ENCODE measurements at places on chromosomes 6 and 20.

DNA sequence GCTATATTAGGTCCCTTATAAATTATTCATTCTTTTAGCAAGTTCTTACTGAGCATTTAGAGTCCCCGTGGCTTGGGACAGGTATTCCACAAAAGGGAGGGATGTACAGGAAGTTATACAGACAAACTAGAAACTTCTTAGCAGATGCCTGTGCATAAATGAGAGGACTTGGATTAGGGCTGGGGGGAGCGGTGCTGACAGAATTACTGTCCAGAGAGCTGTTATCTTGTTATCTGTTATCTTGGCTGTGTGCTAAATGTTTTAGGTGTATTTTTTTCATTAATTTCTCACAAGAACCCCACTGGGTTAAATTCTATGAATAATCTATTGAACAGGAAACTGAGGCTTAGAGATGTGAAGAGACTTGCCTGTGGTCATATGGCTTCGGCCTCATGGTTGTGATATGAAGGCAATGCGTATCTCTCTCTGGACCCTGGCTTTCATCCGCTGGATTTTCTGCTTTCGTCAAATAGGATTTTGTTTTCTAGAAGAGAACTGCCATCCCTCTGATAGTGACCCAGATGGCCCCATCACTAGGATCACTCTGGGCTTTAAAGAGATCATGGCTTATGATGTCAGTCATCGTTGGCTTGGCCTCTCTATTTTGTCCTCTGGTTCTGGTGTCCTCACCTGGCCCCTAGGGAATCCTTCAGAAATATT, 32.3 kb upstream of the RREB1 start:
- peaks cover 63% of the 10 kb centered on the region for H3K27me3 ChIP-seq
- H3K4me1 ChIP-seq: peaks cover 17% of the 10 kb centered on the region
- H3K27ac ChIP-seq: no peak overlapping the region
- no peak overlapping the region for H3K4me3 ChIP-seq

GRCh38 chr20:35539756-35540212, 2.1 kb upstream of the ERGIC3 start:
- peak; percentile 12 for DNase-seq
- peaks cover 12% of the 10 kb centered on the region for H3K4me1 ChIP-seq
- H3K36me3 ChIP-seq: peaks cover 13% of the 10 kb centered on the region
- no peak overlapping the region for H3K4me3 ChIP-seq
- no peak overlapping the region for H3K27ac ChIP-seq
- H3K27me3 ChIP-seq: no peaks in the 10 kb centered on the region

GRCh38 chr6:114310053-114310452, 32.8 kb downstream of the HS3ST5 start:
- no peaks in the 10 kb centered on the region for H3K4me1 ChIP-seq
- H3K27ac ChIP-seq: no peak overlapping the region
- H3K4me3 ChIP-seq: no peak overlapping the region

DNA sequence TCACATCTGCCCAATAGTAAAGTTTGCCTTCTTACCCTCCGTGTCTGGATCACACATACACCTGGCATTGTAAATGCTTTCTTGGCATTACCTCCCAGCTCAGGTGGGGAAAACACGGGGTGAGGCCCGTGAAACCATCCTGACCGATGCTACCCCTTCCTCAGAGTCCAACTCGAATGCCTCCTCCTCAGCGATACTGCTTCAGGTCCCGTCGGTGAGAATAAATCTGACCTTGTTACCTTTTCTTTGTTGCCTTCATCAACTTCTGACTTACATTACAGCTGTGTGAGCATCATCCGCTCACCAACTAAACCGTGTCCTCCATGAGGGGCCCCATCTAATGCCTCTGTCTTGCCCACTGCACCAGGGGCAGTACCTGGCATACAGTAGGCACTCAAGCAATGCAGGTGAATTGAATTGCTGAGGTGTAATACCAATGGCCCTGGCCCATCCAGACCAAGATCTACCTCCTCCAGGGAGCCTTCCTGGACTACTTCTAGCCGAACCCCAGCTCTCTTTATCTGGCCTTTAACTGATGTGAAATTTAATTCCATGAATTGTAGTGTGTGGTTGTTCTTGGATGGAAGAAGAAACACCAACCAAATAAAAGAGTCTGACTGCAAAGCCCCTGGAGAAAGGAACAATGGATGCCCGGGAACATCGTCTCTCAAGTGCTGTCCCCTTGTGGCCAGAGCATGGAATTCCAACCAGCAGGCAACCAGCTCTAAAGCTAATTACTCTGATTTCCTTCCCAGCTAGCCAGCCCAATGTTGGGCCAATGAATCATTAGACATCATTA, 141.5 kb downstream of the ANKRD60 start:
- H3K27ac ChIP-seq: no peak overlapping the region
- H3K27me3 ChIP-seq: peaks cover 3% of the 10 kb centered on the region
- H3K4me1 ChIP-seq: no peaks in the 10 kb centered on the region
- H3K4me3 ChIP-seq: no peak overlapping the region
- no peaks in the 10 kb centered on the region for H3K36me3 ChIP-seq

DNA sequence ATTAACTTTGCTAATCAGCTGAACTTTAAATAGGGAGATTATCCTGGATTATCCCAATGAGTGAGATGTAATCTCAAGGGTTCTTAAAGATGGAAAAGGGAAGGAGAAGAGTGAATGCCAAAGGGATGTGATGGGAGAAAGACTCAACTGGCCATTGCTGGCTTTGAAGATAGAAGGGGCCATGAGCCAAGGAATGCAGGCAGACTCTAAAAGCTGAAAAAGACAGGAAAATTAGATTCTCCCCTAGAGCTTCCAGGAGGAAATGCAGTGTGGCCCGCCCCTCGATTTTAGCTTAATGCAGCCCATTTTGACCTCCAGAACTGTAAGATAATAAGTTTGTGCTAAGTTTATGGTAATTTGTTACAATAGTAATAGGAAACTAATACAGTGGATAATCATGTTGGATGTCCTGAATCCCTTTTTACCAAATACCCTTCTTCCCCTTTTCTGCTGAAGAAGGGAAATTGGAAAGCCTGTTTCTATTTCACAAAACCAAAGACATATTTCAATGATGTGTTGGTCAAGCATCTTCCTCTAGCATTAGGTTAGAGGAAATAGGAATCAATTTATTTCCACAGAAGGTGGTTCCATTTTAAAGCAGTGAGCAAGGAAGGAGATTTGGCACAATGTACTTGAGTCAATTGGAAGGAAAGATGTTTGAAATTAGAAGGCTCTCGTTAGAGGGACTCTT, 3.3 kb upstream of the HDDC2 start:
- H3K4me3 ChIP-seq: no peak overlapping the region
- peaks cover 18% of the 10 kb centered on the region for H3K36me3 ChIP-seq
- no peak for DNase-seq
- no peak overlapping the region for H3K27ac ChIP-seq
- H3K27me3 ChIP-seq: peaks cover 36% of the 10 kb centered on the region

Data from activated T-helper 2 cell treated with anti-CD3 and anti-CD28 coated beads, Interferon-gamma antibody, Interleukin-2, Interleukin-4, amounts not matched to agents 10 μg/mL and 5 μg/mL and 100 μg/mL, durations not matched to agents 14 hours and 24 hours and 36 hours (primary cell).